ENCODE measurements at places on chromosomes 4 and X.

DNA sequence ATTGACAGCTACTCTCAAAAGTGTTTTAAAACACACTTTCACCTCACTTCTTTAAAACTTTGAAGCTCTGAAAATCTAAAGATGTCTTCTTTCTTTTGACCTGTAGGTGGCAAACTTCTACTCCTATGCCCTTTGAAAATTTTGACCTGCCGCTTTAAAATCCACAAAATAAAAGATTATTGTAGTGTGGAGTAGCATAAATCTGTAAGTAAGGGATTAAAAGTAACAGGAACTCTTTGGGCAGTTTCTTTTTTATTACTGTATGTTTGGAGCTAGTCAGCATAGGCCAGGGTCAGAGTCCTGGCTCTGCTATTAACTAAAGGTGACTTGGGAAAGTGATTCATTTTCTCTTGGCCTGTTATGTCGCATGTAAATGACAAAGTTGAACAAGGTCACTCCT lies 25.5 kb downstream of the BBS12 start:
- peak; percentile 46 for DNase-seq

DNA sequence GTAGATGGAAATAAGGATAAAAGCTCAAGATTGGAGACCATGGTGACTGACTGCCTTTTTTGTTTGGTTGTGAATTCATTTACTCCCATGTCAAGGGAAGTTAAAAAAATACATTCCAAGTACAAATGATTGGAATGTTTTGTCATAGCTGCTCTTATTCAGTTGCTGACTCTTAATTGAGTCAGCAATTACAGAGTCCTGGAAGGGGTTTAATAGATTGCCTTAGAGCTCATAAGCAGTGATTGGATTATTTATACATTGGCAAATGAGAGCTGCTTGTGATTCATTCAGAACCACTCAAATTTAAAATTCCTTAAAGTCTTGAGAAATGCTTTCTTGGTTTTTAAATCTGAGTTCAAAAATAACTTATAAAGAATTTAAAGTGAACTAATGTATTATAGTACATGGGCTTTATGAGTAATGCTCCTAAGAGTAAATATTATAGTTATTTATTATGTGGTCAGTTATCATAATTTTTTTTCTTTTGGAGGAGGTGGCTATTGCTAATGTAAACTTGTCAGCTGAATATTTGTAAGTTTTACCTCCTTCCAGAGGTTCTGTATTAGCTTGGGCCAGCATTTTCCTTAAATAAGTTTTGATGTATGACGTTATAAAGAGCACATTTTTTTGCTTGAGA lies 13.6 kb downstream of the JADE1 start:
- no peak for DNase-seq

- no peak for DNase-seq
Observed at GRCh38 chr4:135177321-135177720, 975.7 kb upstream of the PABPC4L start.

DNA sequence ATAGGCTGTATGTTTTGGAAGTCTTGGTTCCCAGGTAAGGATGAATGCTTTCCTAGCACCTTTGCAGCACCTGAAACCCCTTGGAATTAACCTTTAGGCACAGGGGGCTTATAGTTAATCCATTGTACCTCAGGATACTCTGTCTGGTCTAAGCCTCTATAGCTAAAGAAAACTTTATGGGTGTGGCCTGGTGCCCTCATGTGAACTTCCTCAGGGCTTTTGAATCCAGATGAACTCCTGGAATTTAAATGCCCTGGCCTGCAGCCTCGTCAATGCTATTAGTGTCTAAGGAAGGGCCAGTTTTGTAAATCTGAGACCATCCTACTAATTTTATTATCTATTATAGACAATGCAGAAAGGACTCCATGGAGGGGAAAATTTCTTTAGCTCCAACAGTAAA lies 33.8 kb downstream of the IRS4 start:
- no peak for DNase-seq

DNA sequence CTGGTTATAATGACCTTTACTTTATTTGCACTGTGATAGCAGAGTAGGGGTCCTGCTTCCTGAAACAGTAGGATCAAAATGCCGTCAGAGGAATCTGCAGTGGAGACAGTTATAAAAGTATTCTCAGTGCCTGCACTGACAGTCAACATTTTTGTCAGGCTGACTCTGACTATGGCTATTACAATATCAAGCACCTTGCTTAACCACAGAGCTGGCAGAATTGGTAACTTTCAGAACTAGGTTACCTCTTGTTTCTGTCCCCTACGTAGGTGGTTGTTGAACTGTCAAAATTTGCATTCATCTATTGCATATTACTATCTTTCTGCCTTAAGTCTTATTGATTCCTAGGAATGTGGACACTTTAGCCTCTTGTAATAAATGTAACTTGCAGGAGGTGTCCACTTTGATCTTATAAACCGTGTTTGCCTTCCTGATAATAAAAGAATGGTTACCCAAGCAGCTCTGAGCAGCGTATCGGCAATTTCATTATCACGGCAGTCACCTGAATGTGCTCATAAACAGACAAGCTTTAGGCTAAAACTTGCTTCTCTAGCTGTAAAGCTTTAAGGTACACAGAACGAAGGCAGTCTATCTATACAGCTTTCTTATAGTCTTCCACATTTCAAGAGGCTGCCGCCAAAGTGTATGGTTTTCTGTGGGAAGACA lies 353.0 kb upstream of the GALNT7 start:
- DNase-seq, result no peak

DNA sequence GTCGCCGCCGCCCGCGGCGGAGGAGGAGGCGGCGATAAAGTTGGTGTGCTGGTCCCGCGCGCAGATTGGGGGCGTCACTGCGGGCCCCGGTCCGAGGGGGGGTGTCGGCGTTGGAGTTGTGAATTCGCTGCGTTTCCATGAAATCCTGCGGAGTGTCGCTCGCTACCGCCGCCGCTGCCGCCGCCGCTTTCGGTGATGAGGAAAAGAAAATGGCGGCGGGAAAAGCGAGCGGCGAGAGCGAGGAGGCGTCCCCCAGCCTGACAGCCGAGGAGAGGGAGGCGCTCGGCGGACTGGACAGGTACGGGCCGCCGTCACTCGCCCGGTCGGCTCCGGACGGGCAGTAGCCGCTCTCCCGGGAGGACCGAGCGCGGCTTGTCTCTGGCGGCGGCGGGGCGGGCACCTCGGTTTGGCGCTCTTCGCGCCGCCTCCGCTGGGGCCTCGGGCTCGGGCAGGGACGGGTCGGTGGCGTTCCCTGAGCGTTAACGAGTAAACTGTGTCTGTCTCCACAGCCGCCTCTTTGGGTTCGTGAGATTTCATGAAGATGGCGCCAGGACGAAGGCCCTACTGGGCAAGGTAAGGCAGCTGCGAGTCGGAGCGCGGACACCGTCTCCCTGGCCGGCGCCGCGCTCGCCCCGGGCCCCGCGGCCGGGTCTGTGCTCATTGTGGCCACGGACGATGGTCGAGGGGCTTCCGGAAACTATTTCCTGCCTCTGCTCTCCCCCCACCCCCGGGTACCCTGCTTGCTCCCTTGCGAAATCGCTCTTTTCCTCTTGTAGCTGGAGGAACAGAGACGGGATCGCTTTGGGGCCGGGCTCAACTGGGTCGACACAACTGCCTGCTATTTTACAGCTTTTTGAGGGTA lies 658 bp downstream of the KDM6A start:
- peak; percentile 52 for DNase-seq

DNA sequence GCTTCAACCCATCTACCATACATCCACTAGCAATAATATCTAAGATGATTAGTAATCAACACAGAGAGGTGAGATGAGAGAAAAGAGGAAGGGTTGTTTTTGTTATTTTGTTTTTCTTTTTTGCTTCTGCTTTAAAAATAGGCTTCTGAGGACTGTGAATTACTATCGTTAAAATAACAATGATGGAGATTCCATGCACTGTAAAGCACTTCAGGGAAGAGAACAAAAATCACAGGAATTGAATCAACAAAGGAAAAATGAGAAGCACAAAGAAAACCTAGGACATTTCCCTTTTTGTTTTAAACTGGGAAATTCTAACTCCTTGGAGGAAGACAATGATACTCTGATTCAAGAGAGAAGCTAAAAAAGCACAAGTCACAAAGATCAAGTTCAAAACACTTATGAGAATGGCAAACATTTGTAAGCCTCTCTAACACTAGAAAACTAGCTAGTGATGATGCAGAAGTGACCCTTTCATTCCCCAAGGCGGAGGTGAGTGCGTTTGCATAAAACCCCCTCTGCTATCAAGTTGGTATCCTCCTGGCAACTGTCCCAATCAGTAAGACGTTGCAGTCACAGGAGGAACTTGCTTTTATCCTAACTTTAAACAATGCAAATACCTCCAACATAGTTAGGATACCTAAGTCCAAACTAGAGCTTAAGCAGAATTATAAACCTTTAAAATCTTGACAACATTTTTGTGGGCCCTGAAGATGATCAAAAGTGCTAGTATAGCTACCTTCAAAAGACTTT lies 308.5 kb downstream of the CAMK2D start:
- no peak for DNase-seq

DNA sequence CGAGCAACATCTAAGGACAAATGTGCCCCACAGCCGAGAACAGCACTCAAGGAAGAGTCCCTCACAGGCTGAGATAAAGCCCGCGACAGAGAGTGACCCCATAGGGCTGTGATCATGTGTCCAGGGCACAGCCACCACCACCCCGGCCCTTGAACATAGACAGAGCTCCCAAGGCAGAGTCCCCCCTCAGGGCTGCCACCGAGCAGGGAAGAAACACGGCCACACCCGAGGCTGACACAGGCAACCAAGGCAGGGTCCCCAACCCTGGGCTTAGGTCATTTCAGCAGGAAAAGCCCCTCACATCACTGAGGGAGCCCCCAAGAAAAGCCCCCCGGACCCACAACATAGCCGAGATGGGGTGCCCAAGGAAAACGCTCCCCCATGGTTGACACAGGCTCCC lies 463 bp downstream of the CT45A10 start:
- no peak for DNase-seq

- DNase-seq, result no peak
Observed at GRCh38 chr4:40489961-40490360, 139.7 kb downstream of the RBM47 start.
